ENCODE measurements at places on chromosomes 12 and 14.

- no peak for DNase-seq
Measured at GRCh38 chr12:123591702-123592481, 7.5 kb downstream of the TMED2 start.

- DNase-seq, result no peak
Measured at GRCh38 chr14:103194256-103195045, 71.2 kb downstream of the TNFAIP2 start.

GRCh38 chr14:99609245-99610170, 5.5 kb upstream of the CCDC85C start:
- DNase-seq, result no peak

GRCh38 chr12:111842556-111843396, 748 bp downstream of the MAPKAPK5 start:
- DNase-seq, result peak; percentile 47

GRCh38 chr12:19972325-19973288, 395.7 kb upstream of the PDE3A start:
- DNase-seq, result peak; percentile 2
